CD4-positive, alpha-beta T cell (primary cell): ENCODE measurements at places on chromosomes 2 and 18. TPM values are rescaled to one million over a fixed set of nuclear protein-coding genes. Genes with fewer than 3 reads are reported as not detected.
A peak's percentile ranks its signal among the peaks of the same experiment; 100 is the strongest.

The CHAC2 gene
- 0.85 TPM for total RNA-seq

DNA sequence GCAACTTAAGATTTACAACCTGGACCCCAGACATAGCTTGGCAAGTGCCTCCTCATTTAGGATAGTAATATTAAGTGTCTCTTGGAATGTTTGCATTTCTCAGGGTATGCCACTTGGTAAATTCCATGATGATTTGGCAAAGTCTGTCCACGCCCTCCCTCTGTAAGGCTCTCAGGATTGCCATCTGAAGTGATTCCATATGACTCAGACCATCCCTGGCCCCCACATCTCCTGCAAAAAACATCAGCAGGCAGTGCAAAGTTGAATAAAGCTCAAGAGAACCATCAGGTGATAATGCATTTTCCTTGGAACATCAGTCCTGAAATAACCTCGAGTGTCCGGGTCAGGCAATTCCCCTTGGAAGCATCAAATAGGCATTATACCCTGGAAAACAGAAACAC is 27.1 kb upstream of the PIEZO2 start:
- H3K27ac ChIP-seq, result no peak overlapping the region
- no peak overlapping the region for H3K4me3 ChIP-seq
- DNase-seq, result no peak
- no peaks in the 10 kb centered on the region for H3K4me1 ChIP-seq

DNA sequence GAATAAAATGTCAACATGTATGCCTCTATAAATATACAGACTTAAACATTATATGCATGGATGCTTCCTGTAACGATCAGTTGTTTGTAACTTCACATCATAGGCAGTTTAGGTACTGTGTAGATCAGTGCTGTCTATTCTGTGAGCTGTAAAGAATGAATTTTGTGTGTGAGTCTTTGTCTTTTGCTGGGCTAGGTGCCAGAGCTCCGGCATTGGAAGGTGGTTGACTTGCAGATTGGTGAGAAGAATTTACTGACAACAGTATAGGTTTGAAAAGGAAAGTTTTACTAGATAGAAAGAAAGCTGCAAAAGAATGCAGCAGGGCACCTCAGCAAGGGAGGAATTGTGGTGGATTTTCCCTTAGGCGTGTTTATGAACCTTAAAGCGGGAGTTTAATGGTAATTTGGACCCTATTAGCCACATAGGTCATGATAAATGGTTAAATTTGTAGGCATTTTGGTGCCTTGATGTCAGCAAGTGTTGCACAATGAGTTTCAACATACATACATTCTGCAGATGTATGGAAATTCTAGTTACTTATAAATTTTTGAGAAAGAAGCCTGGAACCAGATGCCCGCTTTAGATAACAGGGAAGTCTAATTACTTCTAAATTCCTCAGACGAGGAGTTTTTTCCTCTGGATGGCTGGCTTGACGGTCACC is 6.7 kb upstream of the QPCT start:
- no peaks in the 10 kb centered on the region for H3K36me3 ChIP-seq
- no peak overlapping the region for H3K27ac ChIP-seq
- H3K27me3 ChIP-seq, result no peaks in the 10 kb centered on the region
- no peak for DNase-seq

DNA sequence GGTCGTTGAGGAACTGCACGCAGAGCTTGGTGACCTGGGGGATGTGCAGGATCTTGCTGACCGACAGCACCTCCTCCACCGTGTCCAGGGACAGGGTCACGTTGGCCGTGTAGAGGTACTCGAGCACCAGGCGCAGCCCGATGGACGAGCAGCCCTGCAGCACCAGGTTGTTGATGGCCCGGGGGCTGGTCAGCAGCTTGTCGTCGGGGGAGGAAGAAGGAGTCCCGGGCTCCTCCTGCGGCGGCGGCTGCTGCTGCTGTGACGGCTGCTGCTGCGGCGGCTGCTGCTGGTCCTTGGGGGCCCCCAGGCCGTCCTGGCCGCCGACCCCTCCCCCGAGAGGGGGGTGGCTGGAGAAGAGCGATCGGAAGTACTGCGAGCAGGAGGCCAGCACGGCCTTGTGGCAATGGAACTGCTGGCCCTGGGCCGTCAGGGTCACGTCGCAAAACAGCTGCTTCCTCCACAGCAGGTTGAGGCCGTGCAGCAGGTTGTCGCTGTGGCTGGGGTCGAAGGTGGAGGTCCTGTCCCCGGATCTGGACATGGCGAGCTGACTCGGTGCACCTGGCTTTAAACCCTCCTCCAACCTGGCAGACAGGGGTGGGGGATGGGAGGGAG is 2.7 kb downstream of the KLHL14 start:
- DNase-seq, result no peak
- H3K36me3 ChIP-seq, result no peaks in the 10 kb centered on the region
- H3K27ac ChIP-seq, result no peak overlapping the region
- no peak overlapping the region for H3K4me3 ChIP-seq

- no peak overlapping the region for H3K27ac ChIP-seq
- H3K36me3 ChIP-seq, result no peaks in the 10 kb centered on the region
- DNase-seq, result no peak
These were observed 253.5 kb downstream of the ACKR3 start for GRCh38 chr2:236823041-236823629.

DNA sequence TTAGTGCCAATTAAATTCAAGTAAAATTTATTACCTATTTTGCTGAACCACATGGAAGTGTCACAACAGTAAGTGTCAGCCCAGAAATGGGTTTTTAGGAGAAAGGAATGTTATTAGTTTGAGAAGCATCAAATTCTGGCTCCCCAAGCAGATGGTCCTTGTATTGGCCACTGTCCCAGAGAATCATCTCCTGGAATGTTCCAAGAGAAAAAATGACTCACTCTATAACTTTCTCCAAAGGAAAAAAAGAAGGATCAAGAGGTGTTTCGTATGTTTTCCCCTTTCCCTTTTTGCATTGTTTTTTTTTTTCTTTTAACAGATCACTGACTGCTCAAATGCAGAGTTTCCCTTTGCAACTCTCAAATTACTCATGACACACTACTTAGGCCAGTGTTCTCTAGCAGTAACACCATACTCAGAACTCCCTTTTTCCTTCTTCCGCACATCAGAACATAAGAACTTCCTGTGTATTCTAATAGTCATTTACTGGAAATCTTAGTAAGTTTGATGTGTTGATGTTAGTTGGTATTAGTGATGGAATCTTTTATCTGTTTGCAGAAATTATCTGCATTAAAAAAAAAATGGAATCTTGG is 390.3 kb downstream of the GPD2 start:
- no peak overlapping the region for H3K27ac ChIP-seq
- H3K36me3 ChIP-seq, result no peaks in the 10 kb centered on the region
- H3K4me1 ChIP-seq, result no peaks in the 10 kb centered on the region
- no peak overlapping the region for H3K4me3 ChIP-seq

DNA sequence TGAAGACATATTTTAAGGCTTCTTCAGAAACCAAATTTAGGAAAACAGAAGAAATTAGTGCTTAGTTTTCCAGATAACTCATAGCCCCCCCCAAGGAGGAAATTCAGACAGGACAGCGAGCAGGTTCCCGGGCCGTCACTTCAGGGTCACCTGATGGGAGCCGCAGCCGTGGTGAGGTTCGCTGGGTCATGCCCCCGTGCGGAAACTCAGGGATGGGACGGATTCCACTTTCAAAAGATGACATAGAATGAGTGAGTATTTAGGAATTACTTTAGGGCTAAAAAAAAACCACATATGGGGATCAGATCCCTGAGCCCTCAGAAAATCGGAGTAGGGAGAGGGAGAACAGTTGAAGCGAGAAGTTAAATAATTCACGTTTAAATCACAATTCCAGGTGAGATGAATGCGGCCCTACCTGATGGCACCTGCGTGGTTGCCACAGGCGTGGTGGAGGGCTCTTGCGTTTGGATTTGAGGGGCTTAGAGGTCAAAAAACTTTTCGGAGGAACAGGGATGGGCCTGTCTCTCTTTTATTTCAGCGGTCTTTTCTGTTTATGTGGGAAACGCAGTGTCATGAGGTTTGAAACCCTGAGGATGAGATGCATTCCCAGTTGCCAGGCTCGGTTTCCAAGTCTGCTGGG is 114.4 kb downstream of the NFATC1 start:
- H3K27ac ChIP-seq, result no peak overlapping the region
- peak; percentile 6 for DNase-seq
- H3K27me3 ChIP-seq, result no peaks in the 10 kb centered on the region
- H3K4me3 ChIP-seq, result no peak overlapping the region

The SERPINB13 gene
- not detected for total RNA-seq

The CMPK2 gene
- 7.6 TPM for total RNA-seq

DNA sequence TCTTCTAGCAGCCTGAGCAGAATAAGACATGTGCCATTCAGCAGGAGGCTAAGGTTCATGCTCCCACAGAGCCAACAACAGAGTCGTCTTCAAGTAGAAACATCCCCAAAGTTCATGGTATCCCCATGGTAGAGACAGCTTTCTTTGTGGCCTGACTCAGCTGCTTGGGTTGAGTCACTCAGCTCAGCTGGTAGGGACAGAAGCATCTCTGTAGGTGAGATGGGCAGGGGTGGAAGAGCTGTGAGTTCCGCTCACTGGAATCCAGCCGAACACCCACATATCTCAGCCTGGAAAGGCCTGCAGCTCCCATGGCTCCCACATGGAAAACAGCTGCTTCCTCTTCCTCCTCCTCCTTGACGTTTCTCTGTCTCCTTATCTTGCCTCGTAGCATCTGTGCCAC is 792.7 kb downstream of the RNF144A start:
- H3K4me1 ChIP-seq, result no peaks in the 10 kb centered on the region
- H3K4me3 ChIP-seq, result no peak overlapping the region
- H3K27me3 ChIP-seq, result no peaks in the 10 kb centered on the region
- H3K27ac ChIP-seq, result no peak overlapping the region

GRCh38 chr18:66655407-66655806 is 51.5 kb upstream of the CDH19 start:
- no peak for DNase-seq
- no peak overlapping the region for H3K27ac ChIP-seq
- no peak overlapping the region for H3K4me3 ChIP-seq
- H3K36me3 ChIP-seq, result no peaks in the 10 kb centered on the region

- H3K4me1 ChIP-seq, result no peaks in the 10 kb centered on the region
- H3K27me3 ChIP-seq, result peaks cover 3% of the 10 kb centered on the region
- no peak overlapping the region for H3K4me3 ChIP-seq
- no peaks in the 10 kb centered on the region for H3K36me3 ChIP-seq
- H3K27ac ChIP-seq, result no peak overlapping the region
- no peak for DNase-seq
These were observed 66.5 kb downstream of the COLEC12 start for GRCh38 chr18:433960-434359.

DNA sequence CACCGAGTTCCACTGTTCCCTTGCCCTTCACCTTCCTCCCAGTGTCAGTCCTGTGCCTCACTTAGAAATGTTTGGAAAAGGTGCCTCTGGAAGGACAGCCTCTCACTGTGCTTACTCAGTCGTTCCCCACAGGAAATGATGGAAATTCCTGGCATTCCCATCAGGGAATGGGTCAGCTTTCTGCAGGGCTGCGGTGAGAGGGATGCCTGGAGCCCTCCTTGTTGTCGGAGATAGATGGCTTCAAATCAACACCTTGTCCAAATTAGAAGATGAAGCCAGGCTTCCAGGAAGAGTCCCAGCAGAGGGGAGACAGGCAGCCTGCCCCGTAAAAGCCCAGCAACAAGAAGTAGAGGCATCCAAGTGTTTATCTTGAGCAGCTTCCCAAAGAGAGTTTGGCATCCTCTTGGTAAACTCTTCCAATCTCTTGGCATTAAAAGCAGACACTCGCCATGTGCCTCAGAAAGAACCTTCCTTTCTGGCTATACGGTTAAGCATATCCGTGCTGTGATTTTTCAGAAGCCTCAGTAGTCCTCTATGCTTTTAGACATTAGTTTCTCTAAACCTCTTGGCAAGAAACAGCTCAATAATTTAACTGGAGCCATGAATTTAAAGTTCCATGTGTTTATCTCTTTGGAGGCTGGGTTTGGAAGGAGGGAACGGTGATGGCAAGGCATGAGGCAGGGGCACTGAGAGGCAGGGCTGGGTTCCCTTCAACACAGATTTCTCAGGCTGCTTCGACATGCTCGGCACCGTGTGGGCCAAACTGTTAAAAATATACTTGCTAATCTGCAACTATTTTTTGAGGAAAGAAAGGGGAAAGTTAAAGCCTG is 25.1 kb downstream of the COLEC12 start:
- DNase-seq, result no peak
- H3K4me3 ChIP-seq, result no peak overlapping the region
- H3K27me3 ChIP-seq, result no peaks in the 10 kb centered on the region
- no peak overlapping the region for H3K27ac ChIP-seq

The PNPT1 gene
- 10.3 TPM for total RNA-seq

- H3K4me1 ChIP-seq, result no peaks in the 10 kb centered on the region
- H3K36me3 ChIP-seq, result no peaks in the 10 kb centered on the region
- H3K27ac ChIP-seq, result no peak overlapping the region
- no peak overlapping the region for H3K4me3 ChIP-seq
- no peak for DNase-seq
These were observed 148.3 kb downstream of the HNMT start for GRCh38 chr2:138112536-138112935.

DNA sequence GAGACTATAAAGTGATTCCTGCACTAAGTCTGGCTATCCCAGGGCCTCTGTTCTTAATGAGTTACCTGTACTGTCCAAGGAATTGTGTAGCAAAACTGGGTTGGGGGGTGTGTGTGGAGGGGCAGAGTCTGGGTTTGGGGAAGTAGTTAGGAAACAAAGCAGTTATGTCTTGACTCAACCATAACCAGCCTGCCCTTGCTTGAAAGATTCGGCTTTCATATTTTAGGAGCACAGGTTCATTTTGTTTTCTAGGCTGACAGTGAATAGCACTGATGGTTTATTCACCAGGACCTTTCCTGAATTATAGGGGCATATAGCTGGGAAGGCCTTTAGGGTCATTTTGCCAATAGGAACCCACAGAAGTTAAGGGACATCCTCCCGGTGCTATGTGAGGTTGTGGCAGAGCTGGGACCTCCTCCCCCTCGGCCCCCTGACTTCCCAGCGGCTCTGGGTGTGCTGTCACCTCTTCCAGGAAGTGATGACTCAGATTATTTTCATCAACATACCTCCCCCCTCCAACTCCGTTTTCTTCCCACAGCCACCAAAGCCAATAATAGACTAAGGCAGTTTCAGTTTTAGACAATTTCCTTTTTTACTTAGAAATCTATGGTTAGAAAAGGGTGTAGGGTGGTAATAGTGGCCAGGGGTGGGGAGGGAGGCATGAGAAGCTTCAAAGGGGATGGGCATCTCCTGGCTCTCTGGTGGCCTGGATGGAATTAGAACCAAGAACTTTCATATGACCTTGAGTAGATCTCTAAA is 44.8 kb downstream of the SETBP1 start:
- DNase-seq, result peak; percentile 50
- H3K36me3 ChIP-seq, result no peaks in the 10 kb centered on the region
- peaks cover 27% of the 10 kb centered on the region for H3K4me1 ChIP-seq
- H3K27ac ChIP-seq, result peak overlapping the region; percentile 57

The SIX3 gene
- not detected for total RNA-seq
